ENCODE measurements at places on chromosomes 3 and 15.

- DNase-seq, result no peak
These were observed 213.4 kb upstream of the SLC2A2 start for GRCh38 chr3:171239757-171240503.

DNA sequence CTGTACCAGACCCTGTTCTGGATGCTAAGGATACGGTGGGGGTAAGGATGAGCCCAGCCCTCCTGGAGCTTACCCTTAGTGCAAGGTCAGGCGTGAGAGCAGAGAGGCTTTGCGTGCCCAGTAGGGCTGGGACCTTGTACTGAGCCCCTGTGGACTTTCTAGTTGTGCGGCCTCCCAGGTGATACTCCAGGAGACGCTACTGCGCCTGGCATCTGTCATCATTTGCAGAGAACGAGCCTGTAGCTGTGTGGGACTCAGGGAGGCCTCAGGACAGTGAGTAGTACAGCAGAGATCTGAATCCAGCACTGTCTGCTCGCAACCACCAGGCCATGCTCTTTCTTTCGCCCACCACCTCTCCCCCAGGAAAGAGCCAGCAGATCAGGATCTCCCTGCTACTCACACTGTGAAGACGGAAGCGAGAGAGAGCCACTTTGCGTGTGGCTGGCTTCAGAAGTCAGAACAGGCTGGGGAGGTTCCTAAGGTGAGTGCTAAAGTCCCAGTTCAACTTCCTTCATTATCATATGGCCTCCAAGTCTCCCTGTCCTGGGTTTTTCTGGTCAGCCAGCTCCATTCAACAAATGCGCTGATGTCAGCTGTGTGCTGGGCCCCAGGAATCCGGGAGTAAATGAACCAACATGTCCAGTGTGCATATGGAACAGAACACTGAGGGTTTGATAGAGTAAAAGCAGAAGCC lies 38.2 kb upstream of the ITGA11 start:
- no peak for DNase-seq

GRCh38 chr3:155876503-155876902 lies 6.1 kb downstream of the GMPS start:
- no peak for DNase-seq

DNA sequence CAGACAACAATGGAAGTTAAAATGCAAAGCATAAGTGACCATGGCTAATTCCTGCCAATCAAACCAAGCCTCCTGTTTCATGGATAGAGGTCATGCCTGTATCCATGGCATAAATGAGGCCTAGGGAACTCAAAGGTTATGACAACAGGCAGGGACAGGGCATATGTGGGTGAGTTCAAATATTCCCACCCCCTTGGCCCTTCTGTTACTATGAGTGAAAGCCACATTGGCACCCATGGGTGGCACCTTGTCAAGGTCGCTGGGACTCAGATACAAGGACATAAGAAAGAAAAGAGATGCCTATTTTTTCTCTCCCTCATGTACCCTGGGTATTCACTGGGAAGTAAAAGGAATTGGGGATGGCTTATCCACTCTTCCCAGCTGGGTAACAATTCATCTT lies 25.3 kb upstream of the TMEM45A start:
- no peak for DNase-seq

DNA sequence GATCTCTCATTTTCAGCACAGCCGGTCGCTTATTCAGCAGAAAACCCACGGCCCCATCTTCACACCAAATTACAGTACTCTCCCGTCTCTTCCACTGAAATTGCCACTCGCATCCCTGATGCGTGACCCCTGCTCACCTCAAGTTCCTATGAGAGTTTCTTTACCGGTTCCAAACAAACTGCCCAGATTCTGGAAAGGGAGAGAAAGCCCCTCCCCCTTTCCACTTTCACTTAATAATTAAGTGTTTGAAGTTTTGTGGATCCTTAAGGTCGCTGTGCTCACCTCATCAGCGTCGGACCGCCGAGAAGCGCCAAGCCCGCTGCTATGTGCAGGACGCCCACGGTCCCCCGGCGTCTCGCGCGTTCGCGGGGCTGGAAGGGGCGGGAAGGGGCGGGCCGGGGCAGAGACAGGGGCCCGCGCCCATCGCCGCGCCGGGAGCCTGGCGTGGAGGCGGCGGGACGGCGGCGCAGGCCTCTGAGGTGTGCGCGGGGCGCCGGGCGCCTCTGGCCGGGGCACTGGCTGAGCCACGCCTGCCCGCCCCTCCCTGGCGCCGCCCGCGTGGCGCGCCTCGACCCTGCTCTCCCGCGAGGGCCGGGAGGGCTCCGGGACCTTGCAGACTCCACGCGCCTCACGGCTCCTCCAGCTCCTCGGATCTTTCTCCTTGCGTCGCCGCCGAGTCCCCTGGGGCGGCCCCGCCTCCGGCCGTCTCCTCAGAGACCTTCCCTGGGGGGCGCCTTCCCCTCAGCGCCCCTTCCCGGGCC lies at the start of gene GPR156:
GPR156 (minus strand) TSS at position 476 of the 761 bp plus-strand sequence. CDS start 41,124 bp downstream, outside the sequence.
- no peak for DNase-seq

- DNase-seq, result no peak
These were observed 203.0 kb downstream of the ABHD5 start for GRCh38 chr3:43893727-43894126.

GRCh38 chr3:184354754-184355153 lies 6.7 kb downstream of the CLCN2 start:
- DNase-seq, result no peak

- DNase-seq, result no peak
These were observed 15.7 kb downstream of the SCAANT1 start for GRCh38 chr3:63896332-63897030.

DNA sequence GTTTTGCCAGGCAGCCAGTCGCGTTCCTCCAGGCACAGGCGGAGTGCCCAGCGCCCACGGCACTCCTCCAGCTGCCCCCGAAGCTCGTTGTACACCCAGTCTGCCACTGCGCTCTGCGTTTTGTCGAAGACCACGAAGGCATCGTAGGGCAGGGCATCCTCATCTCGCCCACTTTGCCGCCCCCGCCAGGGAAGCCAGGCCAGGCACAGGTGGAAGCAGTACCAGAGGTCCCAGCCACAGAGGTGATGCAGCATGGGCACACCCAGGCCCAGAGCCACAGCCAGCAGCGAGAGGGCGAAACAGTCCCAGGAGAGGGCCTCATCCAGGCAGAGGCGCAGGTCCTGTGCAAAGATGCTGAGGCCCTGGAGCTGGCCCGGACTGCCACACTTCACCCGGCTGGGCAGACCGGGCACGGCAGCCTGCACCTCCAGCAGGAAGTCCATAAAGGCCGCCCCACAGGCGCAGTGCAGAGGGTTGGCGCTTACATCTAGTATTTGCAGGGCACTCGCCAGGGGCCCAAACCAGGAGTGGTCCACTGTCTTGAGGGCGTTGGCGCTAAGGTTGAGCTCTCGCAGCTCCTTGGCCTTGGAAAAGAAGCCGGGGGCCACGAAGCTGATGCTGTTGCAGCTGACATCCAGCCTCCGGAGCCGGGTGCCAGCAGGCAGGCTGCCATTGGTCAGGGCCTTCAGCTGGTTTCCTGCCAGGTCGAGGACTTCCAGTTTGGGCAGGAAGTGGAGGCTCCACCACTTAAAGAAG lies 3.7 kb downstream of the TLR9 start:
- DNase-seq, result no peak

- peak; percentile 54 for DNase-seq
These were observed 23.8 kb downstream of the CYFIP1 start for GRCh38 chr15:22956257-22956977.

DNA sequence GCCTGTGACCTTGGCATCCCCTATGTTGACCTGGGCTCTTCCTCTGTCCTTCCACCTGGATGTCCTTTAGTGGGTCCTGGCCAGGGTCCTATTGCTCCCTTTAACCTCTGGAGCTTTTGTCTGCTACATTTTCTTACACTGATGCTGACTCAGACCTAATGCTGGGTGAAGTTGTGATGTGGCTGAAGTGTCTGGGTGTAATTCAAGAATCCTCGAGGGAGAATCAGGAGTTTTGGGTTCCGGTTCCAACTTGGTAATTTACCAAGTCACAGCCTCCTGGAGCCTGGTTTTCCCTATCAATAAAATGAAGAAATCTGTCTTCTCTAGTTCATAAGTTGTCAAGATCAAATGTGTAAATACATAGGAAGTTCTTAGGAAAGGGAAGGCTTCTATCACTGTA lies 25.6 kb downstream of the CEP19 start:
- no peak for DNase-seq

GRCh38 chr3:130470126-130470525 lies 46.9 kb upstream of the COL6A6 start:
- DNase-seq, result no peak

GRCh38 chr3:7843441-7843840 lies 658.2 kb upstream of the LMCD1 start:
- no peak for DNase-seq

DNA sequence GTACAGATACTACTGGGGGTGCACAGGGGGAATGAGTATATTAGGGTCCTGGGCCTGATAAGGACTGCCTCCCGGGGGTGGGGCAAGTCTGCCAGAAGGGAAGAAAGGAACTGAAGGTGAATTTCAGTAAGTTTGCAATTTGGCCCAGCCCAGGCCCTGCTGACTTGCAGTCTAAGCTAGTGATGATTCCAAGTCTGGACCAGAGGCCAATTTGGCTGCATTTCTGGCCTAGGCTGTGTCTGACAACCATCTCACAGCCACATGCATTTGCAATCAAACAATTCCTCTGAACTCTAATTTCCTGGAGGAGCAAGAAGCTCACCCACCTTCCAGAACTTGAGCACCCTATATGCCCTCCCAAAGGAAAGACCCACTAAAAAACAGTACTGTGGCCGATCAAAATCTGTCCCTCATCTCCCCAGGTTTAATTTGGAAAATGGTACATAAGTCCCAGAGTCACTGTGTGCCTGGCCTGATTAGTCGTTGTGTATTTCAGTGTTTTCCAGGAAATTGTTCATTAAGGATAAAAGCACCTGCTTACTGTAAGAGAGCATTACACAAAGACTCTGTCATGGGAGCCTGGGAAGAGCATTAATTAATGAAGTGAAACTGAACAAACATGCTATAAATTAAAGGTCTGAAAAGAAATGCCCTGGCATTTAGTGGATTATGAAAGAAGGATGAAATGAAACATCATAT lies 114.5 kb downstream of the MEGF11 start:
- DNase-seq, result no peak

DNA sequence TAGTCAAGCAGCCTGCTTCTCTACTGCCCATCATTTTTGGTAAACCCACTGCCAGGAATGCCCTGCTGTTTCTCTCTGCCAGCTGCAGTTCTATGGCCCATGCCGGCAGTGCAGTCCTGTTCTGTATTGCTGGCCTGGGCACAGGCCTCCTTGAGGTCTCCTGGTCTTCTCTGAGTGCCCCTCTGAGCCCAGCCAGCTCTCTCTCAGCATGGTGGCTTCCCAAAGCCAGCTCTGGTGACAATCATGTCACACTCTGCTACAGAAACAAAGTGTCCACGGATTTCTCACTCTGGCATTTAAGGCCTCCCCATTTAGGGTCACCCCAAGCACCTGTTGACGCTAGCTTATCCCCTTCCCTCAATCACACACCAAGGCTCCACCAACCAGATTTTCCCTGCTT lies 24.5 kb downstream of the SRPRB start:
- no peak for DNase-seq

- DNase-seq, result no peak
These were observed 149.7 kb upstream of the NUDT16 start for GRCh38 chr3:131231710-131232389.

DNA sequence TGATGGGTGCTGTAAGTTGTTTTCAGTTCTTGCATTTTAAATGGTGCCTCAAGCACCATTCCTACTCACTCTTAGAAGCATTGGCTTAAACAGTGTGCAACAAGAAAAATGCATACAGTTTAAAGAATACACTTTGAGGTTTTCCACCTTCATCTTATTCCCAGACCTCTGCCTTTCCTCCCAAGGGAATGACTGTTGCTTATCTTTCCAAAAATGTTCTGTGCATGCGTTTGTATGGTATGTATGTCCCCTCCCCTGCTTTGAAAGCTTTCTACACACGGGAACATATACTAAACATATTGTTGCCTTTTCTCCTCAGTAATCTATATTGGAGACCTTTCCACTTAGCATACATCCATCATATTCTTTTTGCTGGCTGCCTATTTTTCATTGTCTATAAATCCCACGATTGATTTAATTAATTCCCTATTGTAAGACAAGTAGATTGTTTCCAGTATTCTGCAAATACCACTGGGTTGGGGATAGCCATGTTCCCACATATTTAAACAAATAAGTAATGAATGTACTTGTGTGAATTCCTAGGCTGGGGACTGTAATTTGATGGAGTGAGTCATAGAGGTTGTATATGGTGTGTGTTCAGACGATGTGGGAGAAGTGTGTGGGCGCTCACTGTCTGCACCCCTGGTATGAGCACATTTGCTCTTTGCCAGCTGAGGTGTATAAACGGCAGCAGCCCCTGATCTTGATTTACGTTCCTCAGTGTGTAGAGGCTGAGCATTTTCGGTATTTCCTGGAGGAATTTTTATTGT lies 5.8 kb downstream of the TRAK1 start:
- DNase-seq, result no peak

GRCh38 chr15:59349680-59350420 lies 22.8 kb downstream of the MYO1E start:
- no peak for DNase-seq

DNA sequence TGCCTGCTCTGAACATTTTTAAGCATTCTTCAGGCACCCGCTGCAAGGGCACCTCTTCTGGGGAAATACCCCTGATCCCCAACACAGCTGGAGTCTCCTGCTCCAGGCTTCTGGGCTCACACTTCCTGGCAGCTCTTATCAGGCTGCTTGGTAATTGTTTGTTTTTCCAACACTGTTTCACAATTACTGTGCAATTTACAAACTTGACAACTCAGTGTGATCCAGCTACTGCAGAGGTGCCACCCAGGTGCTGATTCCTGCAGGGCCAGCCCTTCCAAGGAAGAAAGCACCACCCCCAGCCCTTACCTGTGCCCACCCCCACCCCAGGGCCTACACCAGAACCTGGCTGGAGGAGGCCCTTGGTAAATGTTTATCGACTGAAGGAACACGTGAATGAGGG lies 66.5 kb downstream of the MAGEF1 start:
- DNase-seq, result no peak

- no peak for DNase-seq
These were observed 27.1 kb downstream of the TPM1 start for GRCh38 chr15:63069616-63070090.

DNA sequence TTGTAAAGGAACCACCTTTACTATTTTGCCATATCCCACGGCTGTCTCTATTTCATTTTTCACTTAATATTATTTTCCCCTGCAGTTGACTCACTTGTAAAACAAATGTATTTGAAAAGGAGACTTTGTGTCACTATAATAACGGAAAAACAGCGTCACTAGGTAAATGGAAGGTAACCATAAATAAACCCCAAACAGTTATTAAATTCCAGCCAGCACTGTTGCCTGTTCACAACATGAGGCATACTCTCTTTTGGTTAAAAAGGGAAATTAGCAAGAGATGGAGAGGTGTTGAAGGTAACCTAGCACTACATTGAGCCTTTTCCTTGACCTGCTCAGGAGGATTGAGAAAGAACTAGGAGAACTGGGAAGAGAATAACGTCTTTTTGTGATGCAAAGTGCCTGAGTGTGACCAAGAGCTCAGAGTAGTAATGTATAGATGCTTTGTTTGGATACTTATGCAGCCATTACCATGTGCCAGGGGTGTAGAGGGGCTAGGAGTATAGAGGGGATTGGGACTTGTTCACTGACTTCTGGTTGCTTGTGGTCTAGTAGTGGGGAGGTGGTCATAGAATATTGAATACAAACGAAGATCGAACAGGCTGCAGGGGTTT lies 19.6 kb downstream of the FLNB start:
- no peak for DNase-seq

GRCh38 chr3:99620077-99620767 lies 18.2 kb upstream of the COL8A1 start:
- no peak for DNase-seq
